ENCODE measurements at places on chromosomes 2 and 18.

DNA sequence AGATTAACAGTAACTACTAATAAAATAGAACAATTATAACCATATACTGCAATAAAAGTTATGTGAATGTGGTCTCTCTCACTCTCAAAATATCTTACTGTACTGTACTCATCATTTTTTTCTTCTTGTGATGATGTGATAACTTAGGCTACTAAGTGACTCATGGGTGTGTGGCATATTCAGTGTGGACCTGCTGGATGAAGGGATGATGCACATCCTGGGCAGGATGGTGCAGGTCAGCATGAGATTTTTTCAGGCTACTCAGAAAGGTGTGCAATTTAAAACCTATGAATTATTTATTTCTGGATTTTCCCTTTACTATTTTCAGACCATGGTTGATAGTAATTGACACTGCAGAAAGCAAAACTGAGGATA lies 90.7 kb downstream of the NCKAP5 start:
- H3K4me3 ChIP-seq = no peak overlapping the region
- no peaks in the 10 kb centered on the region for H3K27me3 ChIP-seq
- H3K36me3 ChIP-seq = no peaks in the 10 kb centered on the region

DNA sequence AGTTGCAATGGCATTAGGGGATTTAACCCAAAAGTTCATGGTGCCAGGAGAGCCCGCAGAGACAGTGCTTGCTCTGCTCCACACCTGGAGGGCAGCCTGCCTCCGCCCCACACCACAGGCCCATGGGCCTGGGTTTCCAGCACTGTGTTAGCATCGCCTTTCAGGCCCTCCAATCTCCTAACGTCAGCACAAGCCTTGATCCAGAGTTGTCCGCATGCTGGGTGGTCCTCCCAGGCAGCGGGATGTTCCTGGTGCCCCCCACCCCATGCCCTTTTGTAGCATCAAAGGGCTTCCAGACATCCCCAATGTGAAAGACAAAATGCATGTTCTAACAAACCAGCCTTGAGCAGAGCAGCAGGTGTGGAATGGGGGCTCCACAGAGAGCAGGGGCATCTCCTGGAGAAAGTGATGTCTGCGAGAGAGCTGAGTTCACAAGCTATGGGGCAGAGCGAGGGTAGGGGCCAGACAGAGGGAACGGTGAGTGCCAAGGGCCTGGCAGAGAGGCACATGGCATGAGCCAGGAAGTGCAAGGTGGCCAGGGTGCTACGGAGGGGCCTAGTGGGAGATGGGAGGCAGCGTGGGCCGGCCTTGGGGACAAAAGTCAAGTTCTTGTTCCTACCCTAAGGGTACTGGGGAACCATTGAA lies 119.2 kb downstream of the CYP26B1 start:
- H3K27me3 ChIP-seq = no peaks in the 10 kb centered on the region
- H3K4me3 ChIP-seq = no peak overlapping the region
- no peak overlapping the region for H3K27ac ChIP-seq
- H3K4me1 ChIP-seq = no peaks in the 10 kb centered on the region
- DNase-seq = no peak

DNA sequence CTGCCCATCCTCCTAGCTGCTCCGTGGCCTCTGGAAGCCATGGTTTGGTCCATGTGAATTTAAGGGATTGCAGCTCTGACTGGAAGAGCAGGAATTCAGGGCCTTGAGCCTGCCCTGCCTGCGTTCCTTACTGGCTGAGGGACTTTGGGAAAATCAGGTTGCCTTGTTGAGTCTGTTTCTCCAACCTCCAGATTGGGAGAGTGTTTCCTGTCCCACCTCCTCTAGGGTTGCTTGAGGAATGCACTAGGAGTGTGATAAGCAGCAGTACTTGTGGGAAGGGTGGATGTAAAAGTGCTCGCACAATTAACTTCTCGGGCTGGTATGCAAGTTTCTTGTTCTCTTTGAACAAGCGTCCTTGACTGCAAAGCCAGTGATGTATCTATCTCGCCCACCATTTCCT lies 84.4 kb upstream of the YWHAQ start:
- no peak overlapping the region for H3K4me3 ChIP-seq
- no peaks in the 10 kb centered on the region for H3K36me3 ChIP-seq
- H3K4me1 ChIP-seq = no peaks in the 10 kb centered on the region
- no peak overlapping the region for H3K27ac ChIP-seq
- no peak for DNase-seq

DNA sequence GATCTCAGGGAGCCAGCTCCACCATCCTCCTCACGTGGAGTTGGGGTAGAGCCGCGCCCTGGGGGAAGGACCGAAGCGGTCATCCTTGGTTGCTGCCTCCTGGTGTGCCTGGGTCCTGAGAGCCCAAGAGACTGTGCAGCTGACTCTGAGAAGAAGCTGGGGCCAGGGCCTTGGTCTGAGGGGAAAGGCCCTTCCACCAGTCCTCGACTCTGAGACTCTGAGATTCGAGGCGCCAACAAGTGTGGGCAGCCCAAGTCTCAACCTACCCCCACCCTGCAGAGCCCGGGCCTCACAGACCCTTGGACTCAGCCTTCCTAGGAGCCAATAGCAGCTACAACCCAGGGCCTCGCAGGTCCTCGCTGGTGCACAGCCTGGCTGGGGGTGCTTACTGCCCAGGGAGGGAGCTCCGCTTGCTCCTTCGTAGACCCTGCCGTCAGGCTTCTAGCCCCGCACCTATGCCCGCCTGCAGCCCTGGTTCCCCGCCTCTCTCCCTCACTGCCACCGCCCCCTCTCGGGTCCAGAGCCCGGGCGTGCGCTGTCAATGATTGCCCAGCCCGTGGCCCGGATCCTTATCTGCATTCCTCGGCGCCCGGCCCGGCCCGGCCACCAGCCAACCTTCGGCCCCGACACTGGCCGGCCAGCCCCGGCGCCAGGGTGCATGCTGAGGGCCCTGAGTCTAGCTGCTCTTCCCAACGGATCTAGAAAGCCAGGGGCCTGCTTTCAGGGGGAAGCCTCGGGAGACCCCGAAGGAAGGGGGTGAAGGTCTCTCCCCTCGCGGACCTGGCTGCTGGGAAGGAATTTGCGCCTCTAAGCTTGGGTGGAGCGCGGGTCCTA lies 2.0 kb downstream of the IHH start:
- H3K27me3 ChIP-seq = peaks cover 61% of the 10 kb centered on the region
- no peaks in the 10 kb centered on the region for H3K36me3 ChIP-seq
- peak; percentile 49 for DNase-seq
- peak overlapping the region; percentile 4 for H3K4me3 ChIP-seq
- H3K27ac ChIP-seq = no peak overlapping the region

- no peak for DNase-seq
- no peaks in the 10 kb centered on the region for H3K4me1 ChIP-seq
- H3K36me3 ChIP-seq = no peaks in the 10 kb centered on the region
Observed at GRCh38 chr18:79868811-79869541, 71.2 kb downstream of the KCNG2 start.

- no peak overlapping the region for H3K27ac ChIP-seq
- H3K4me1 ChIP-seq = no peaks in the 10 kb centered on the region
- no peak overlapping the region for H3K4me3 ChIP-seq
- H3K27me3 ChIP-seq = no peaks in the 10 kb centered on the region
- H3K36me3 ChIP-seq = no peaks in the 10 kb centered on the region
- DNase-seq = no peak
Observed at GRCh38 chr2:17166506-17166905, 351.7 kb downstream of the RAD51AP2 start.
